ENCODE measurements at places on chromosomes 12 and 14. TPM values are rescaled to one million over a fixed set of nuclear protein-coding genes. Genes with fewer than 3 reads are reported as not detected.

Gene E2F7
- 7.3 TPM for total RNA-seq

Gene DBX2
- total RNA-seq, result not detected

DNA sequence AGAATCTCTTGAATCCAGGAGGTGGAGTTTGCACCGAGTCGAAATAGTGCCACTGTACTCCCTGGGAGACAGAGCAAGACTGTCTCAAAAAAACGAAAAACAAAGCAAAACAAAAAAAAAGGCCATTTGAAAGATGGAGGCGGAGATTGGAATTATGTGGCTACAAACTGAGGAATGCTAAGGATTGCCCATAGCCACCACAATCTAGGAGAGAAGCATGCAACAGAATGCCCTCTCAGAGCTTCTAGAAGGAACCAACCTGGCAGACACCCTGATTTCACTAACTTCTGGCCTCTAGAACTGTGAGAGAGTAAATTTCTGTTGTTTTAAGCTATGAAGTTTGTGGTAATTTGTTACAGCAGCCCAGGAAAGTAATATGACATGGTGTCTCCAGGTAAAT, 50.1 kb upstream of the LIMA1 start:
- no peak for DNase-seq

DNA sequence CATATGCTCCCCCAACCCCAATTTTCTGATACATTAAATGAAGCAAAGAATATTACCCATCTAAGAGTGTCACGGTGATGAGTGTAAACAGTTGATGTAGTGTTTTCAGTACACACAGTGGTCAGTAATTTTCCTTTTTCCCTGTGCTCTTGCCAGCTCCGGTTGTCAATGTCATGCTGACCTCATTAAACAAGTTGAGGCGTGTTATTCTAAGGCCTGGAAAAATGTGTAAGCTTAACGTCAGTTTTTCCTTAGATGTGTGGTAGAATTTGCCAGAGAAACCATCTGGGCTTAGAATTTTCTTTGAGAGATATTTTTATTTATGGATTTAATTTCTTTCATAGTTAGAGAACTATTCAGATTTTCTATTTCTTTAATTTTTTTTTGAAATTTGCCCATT, 11.7 kb upstream of the SERPINA6 start:
- DNase-seq, result no peak

DNA sequence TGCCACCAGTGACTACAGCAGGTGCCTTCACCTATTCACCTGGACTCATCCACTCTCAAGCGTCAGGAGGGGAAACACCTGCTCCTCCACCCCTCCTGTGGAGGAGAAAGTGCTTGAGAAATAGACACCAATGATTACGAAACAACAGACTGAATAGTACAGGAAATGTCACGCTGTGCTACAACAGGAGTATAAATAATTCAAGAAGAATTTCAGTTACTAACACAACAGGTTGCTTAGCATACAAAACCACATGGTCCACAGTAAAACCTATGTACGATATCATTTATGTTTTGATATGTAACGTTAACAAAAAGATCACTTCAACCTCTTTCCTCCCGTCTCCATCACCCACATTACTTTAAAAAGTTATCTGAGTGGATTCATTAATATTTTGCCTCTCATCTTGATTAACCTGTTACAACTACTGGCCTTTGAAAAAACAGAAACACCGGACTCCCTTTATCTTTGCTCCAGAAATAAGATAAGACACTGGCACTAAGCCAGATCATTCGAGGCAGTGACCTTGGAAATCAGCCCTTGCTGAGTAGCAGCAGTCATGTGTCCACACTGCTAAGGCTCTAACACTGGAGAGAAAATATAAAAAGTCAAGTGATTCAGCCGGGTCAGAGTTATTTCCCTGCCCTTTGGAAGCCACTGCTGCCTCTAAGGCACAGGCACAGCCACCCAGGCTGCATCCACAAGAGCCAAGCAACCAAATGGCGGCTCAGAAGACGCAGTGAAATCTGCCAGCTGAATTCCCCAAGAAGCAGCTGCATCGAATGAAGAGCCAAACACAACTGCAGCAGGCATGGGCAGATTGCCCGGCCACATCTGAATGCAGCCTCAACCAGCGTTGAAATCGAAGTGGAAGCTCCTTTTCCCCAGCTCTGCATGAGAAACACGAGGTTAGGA, 40.9 kb downstream of the NT5DC3 start:
- peak; percentile 74 for DNase-seq
